ENCODE measurements at places on chromosomes 3 and 15.

- DNase-seq, result no peak
Observed at GRCh38 chr3:24628523-24629258, 134.0 kb upstream of the THRB start.

DNA sequence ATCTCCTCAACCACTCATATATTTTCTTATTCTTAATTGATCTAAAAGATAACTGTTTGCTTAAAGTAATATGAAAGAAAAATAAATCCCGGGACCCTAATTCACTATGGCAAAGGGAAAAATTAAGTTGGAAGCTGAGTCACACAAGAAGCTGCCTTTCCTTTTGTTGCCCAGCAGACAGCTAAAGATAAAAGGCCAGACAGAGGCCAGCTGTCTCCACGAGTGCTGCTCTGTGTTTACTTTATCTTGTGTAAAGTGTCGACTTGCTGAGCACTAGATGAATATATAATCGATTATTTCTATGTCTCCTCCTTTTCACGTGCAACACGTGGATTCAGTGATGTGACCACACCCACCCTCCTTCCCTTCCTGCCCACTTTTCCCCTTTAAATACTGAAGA, 52.8 kb upstream of the NSMCE3 start:
- no peak for DNase-seq

- DNase-seq, result peak; percentile 86
Observed at GRCh38 chr15:90481023-90481422, 48.7 kb upstream of the CRTC3 start.

- DNase-seq, result no peak
Observed at GRCh38 chr3:160784853-160785252, 28.8 kb downstream of the PPM1L start.

DNA sequence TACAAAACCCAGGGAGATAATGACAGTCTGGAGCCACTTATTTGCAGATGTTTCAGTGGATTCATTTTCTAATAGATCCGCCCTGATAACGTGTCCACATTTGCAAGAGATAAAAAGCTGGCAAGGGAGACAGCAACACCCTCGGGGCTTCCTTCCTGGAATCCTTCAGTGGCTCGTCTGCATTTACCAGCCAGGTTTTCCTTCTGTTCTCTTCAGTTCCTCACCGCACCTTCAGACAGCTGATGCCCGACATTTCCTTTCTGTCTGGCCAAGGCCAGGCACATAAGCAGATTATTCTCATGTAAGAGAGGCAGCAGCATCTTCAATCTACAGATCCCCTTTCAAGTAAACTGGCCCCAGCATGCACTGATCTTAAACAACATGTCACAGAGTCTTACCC, 56.2 kb upstream of the SPATA12 start:
- DNase-seq, result no peak

- DNase-seq, result no peak
Observed at GRCh38 chr3:55868347-55868746, 381.2 kb upstream of the WNT5A start.

GRCh38 chr15:26571346-26571745, 201.5 kb downstream of the GABRB3 start:
- DNase-seq, result no peak

GRCh38 chr3:46887980-46888494, 10.5 kb downstream of the PTH1R start:
- no peak for DNase-seq

GRCh38 chr3:195209847-195210265, 61.1 kb downstream of the XXYLT1 start:
- no peak for DNase-seq

- DNase-seq, result no peak
Observed at GRCh38 chr3:42853739-42854302, 21.9 kb downstream of the CYP8B1 start.

- no peak for DNase-seq
Observed at GRCh38 chr15:72169921-72170611, 27.5 kb downstream of the GRAMD2A start.

GRCh38 chr3:47636225-47636624, 57.6 kb upstream of the CSPG5 start:
- no peak for DNase-seq

GRCh38 chr3:139695426-139696313, 17.9 kb upstream of the NMNAT3 start:
- DNase-seq, result no peak

DNA sequence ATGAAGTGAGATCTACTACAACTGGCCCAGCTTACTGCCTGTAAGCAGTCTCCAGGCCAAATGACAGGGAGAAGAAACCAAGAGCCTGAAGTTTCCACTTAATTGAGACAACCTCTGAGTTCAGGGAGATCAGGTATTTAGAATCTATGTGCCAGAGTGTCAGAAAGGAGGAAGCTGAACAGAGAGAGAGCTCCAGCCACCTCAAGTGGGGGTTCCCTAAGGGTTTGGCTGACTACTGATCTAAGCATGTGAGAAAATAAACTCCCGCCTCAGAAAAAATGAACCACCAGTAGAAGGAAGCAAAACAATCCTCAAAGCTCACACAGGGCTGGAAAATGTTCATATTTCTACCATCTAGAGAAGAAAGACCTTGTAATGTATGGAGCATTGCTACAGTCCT, 25.0 kb downstream of the ADAM10 start:
- DNase-seq, result peak; percentile 49

DNA sequence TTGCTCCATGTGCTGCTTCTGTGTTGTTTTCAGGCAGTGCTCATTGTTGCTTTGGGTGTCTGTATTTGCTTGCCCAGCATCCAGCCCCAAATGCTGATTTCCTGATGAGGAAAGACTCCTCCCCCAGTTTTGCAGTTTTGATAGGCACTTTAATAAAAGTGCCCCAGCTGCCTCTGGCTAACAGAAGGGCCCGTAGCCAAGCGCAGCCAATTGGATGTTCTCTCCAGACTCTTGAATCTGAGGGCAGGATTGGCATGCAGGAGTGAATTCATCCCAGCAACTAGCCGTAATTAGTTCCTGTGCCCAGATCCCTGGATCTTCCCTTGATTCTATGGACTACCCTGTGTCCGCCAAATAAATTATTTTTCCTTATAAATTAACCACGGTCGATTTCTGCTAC, 14.8 kb upstream of the SEMA5B start:
- no peak for DNase-seq

- DNase-seq, result no peak
Observed at GRCh38 chr15:41443275-41443674, 26.4 kb downstream of the RTF1 start.

DNA sequence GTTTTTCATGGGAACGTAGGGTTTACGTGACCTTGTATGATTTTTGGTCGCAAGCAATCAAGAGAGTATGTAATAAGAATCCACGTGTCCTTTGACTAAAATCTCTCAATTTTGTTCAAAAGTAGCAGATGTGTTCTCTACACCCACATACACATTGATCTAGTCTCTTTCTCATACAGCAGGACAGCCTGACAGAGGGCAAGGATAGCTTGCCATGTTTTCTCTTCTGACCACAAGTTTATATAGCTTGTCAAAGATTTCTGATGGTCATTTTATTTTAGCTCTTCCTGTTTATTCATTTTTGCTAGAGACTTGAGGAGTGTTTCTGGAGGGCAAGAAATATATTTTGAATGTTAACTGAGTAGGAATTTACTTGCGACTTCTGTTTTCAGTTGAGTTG, 570.2 kb upstream of the ALCAM start:
- no peak for DNase-seq

- peak; percentile 60 for DNase-seq
Observed at GRCh38 chr15:84142888-84143337, 92.7 kb upstream of the GOLGA6L4 start.

DNA sequence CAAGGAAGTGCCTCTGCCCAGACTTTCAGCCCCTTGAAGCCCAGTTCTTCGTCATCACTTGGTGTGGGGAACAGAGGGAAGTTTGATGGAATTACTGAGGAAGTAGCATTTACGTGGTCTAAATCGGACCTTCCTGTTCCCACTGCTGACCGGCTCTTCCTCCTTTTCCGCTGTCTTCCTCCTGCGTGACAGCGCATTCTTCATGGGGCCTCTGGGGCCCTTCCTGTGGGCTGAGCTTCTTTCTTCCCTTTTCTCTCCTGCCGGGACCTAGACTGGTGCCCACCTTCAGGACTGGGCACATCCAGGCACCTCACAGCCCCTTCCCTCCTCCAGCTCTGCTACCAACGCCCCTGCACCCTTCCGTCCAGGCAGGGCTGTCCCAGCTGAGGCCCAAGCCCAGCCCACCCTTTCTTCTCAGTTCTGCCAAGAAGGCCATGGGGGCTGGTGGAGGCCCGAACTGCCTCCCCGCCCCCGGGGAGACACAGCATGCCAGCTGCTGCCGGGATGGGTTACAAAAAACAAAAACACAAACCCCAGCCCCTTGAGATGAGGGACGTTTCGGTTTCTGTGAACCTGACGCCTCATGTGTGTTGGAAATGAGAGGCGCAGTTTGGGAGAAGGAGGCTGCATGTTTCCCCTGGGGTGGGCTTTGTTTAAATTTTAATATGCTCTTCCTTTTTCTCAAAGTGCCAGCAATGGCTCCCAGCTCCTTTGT, 19.1 kb downstream of the ZNF710 start:
- peak; percentile 41 for DNase-seq

GRCh38 chr3:125386811-125387210, 11.7 kb upstream of the ZNF148 start:
- DNase-seq, result no peak

GRCh38 chr3:47159820-47160219, 4.1 kb downstream of the SETD2 start:
- no peak for DNase-seq

DNA sequence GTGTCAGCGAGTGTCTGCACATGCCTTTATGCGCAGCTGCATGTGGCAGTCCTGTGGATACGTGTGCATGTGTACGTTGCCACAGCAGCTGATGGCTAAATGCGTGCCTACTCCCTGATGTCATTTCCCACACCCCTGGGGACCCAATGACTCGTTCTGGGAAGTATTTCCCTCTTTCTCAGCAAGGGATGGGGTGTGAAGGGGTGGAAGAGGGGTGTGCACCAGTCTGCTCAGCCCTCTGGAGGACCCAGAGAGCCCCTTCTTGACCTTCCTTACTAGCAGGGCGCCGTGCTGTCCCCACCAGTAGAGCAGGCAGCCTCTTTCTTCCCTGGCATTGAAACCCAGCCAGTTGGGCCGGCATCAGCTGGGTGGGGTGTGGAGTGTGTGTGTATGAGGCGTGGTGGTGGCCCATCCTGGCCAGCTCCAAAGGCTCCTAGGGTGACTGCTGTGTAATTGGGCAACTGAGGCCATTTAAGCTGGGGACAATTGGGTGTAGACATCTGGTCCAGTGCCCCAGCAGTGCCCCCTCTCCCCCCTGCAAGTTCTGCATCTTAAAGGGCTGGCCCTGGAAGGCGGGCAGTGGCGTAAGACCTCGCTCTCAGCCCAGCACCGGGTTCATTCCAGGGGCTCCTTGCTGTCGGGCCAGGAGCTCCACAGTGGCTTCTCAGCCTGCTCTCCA, 19.2 kb downstream of the SNX33 start:
- no peak for DNase-seq

DNA sequence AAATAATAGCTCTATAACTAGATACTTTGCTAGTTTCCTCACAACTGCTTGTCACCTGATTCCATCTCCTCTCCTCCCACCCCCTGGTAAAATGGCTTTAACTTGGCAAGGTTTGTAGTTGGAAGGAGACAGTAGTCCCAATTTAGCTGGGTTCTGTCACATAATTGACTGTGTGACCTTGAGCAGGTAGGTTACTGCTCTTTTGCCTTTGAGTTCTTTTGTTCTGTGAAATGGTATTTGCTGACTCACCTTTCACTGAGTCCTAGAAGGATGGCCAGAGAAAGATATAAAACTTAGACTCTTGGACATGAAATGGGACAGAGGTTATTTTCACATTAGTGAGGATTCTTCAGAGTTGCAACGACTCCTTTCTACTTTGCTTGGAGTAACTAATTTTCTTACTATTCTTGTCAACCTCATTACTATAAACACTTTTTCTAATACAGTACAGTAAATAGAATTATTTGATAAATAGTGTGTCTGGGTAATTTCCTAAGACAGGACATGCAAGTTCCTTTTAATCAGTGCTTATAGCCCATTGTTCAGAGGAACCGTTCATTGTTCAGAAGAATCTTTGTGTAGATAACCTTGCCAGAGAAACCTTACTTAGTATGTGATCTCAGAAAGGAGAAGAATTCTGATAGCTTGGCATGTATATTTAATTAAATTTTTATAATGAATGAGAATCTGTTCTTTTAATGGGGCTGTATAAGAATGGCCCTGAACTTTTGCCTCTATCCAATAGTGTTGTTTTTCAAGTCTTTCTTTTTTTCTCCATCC, 14.3 kb downstream of the AKAP13 start:
- DNase-seq, result no peak

DNA sequence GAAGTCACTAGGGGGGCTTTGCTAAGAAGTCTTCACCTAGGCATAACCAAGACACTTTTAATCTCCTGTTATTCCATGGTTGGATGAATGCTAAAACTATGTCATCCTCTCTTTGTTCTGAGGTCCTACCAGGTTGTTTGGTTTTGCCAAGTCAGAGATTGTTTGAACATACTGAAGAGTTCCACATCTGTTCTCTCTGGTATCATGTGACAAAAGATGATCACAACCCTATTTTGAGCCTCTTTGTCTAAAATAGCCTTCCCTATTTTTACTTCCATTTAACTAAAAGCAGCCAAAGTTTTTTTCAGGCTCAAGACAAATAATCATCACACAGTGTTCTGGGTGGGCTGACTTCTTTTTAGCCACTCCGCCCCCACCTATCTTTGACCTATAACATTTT, 218.4 kb upstream of the LMCD1 start:
- DNase-seq, result no peak

- no peak for DNase-seq
Observed at GRCh38 chr15:26879706-26880105, 12.8 kb downstream of the GABRA5 start.

DNA sequence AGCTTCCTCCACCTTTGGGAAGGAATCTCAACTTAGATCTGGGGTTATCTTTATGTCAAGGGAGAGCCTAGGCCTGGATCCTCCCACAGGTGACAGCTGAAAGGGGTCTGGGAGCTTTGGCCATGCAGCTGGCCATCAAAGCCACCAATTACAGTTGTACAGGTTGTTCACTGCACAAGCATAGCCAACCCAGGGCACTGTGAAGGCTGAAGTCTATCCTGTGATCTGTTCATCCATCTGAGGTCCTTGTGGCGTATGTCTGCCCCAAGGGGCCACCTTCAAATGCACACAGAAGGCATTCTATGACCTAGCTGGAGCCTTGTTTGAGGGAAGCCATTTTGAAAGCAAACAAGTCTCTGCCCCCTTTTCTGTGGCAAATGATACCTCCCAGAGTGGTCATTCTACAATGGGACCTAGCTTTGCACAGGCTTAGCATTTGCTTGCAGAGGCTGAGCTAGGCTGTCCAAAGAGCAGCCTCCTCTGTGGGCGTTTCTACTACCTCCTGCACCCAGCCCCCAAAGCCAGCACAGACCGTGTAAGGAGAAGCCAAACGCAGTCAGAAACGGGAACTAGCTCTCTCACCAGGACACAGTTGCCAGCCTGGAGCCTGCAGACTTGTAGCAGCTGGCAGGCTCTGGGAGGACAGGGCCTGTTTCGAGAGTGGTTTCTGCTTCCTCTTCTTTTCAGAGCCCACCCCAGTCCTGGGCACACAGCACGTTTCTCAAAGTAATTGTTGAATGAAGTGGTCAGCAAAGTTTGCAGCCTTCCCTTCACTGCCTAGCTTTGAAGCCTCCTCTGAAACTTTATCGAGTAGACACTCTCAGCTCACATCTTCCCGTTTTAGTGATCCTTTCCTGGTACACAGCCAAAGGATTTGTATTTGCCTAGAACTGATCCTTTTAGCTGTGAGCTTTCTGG, 157.3 kb upstream of the SMAD3 start:
- peak; percentile 89 for DNase-seq
